Motor neuron (in vitro differentiated cells): ENCODE measurements at places on chromosomes 11 and 22.
A peak's percentile ranks its signal among the peaks of the same experiment; 100 is the strongest.

- ATAC-seq: peak; percentile 74
Measured at GRCh38 chr11:76823481-76824028, 37.2 kb upstream of the ACER3 start.

DNA sequence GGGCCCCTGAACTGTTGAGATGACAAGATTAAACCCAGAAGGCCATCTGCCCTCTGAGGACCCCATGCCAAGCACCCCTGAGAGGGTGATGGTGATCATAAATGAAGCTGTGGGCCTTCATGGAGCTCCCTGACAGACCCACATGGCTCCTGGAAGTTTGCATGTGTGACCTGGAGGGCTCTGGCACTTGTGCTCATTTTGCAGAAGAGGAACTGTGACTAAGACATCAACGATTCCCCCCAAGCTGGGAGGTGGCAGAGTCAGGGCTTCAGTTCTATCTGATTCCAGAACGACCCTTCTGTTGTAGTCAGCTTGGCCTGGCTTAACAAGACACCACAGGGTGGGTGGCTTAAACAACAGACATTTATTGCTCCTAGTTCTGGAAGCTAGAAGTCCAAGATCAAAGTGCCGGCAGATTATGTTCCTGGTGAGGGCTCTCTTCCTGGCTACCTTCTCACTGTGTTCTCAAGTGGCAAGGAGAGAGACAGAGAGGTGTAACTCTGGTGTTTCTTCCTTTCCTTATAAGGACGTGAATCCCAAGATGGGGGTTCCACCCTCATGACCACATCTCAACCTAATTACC lies 46.4 kb upstream of the CD82 start:
- ATAC-seq: no peak

DNA sequence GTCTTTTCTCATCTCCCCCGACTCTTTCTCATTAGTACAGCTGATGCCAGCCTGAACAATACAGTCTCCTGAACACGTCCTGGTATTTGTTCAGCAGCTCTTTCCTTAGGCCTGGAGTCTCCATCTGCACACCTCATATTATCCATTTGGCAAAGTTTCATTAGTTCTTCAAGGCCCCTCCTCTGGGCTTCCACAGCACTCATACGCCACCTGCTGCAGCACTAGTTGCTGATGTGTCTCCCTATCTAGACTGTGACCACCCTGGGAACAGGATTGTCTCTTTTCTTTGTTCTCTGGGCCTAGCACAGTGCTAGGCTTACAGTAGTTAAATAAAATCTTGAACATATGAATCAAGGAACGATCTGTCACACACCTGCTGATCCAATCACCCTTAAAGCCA lies 17.2 kb downstream of the DCHS1 start:
- ATAC-seq: no peak

GRCh38 chr11:35717043-35717442 lies 54.5 kb downstream of the TRIM44 start:
- ATAC-seq: peak; percentile 39

- ATAC-seq: no peak
Measured at GRCh38 chr11:80309301-80309700, 868.5 kb upstream of the TENM4 start.

- ATAC-seq: no peak
Measured at GRCh38 chr22:44942056-44942455, 67.7 kb downstream of the PHF21B start.

DNA sequence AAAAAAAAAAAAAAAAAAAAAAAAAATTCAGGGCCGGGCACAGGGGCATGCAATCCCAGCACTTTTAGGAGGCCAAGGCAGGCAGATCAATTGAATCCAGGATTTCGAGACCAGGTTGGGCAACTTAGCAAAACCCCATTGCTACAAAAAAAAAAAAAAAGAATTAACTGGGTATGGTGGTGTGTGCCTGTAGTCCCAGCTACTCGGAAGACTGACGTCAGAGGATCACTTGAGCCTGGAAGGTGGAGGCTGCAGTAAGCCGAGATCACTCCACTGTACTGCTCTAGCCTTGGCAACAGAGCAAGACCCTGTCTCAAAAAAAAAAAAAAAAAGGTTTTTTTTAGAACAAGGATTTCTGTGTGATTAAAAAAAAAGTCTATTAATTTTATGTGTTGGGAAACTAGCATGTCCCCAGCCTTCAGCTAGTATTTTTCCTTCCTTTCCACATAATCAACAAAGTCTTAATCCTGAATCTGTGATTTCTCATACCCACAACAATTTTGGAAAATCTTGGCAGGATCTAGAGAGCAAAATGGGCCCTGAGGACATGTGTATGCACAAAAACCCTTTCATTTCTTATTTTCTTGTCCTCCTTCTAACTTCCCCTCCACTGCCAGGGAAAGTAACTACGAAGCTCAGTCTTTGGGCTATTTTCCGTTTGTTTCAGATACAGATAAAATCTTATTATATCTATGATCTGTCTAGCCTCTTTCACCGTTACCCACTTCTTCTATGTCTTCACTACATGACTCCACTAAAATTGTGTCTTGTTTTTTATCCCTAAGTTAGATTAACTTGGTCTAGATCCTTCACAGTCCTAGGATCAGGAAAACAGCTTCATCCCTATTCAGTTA lies 5.7 kb upstream of the AMBRA1 start:
- peak; percentile 43 for ATAC-seq

DNA sequence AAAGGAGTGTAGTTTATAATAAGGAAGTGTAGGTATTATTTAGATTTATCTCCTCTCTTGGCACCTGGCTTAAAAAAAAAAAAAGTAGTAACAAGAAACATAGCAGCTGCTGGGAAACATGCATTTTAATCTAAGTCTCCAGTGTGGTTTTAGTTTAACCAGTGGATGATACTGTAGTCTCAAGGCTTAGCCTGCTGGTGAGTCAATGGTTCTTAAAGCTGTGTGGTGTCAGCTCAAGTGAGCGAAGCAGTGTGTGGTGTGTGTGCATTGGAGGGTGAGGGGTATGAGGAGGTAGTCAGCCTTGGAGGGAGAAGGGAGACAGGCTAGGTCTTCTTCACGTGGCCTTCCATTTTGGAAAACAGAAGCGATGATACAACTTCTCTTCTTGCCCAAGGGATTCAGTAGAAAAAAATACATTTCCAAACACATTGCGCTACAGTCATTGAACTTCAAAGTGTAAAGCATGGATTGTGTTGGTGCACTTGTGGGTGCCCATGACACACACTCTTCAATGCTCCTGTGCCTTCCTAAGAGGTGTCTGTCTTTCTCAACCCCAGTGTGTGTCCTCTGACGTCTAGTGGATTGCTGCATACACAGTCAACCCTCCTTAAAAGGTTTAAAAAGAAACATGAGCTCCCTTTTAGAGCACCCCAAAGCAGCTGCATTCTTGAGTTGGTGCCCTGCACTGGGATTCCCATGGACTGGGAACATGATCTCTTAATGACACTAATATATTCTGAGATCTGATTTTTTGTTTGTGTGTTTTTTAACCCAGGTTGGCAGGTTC lies 40.1 kb downstream of the ZBTB16 start:
- ATAC-seq: no peak
